Astrocyte (in vitro differentiated cells and primary cell): ENCODE measurements at places on chromosomes 7 and 10. TPM values are rescaled to one million over a fixed set of nuclear protein-coding genes. Genes with fewer than 3 reads are reported as not detected.
A peak's percentile ranks its signal among the peaks of the same experiment; 100 is the strongest.

PAX4 gene
- not detected in 2 replicates for total RNA-seq

UCN3 gene
- total RNA-seq = not detected in 2 replicates

DNA sequence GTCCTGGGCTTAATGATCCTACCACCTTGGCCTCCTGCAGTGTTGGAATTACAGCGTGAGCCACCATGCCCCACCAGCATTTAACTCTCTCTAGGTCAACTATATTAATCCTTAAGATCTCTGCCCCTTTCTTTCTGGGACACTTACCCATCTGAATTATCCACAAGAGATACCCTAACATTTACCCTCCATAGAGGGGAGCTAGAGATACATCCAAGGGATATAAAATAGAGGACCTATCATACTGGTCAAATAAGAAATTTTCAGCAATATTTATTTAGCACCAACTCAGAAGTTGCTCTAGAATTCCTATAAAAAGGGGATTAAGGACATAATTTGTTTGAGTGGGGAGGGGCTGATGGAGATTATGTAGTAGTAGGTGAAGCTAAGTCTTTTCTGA is 96.5 kb downstream of the OTUD1 start:
- DNase-seq = no peak
- no peaks in the 10 kb centered on the region for H3K36me3 ChIP-seq
- no peak overlapping the region for H3K4me3 ChIP-seq

C10orf67 gene
- 0.27 and 0.46 TPM in 2 replicates for total RNA-seq

DNA sequence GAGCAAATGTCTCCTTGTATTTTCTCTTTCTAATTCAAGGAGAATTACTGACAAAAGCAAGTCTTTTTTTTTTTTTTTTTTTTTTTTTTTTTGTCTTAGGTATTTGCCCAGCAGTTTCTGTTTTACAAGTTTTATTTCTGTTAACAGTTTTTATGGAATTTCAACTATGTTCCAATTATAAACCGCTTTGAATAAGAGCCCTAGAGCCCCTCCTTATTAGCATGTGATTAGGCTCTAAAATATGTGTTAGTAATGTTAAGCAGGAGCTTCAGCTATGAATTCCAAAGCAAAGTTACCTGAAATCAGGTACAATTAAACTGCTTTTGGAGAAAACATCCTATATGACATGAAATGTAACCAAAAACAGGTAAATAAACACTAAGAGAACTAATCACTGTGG is 997.0 kb upstream of the POT1 start:
- H3K36me3 ChIP-seq = no peaks in the 10 kb centered on the region
- DNase-seq = peak; percentile 4
- H3K4me1 ChIP-seq = no peaks in the 10 kb centered on the region
- H3K4me3 ChIP-seq = no peak overlapping the region
- H3K27ac ChIP-seq = no peak overlapping the region
- H3K27me3 ChIP-seq = no peaks in the 10 kb centered on the region

TRIL gene
- 0.45 and 0.72 TPM in 2 replicates for total RNA-seq

GLCCI1 gene
- 15.3 and 24.2 TPM in 2 replicates for total RNA-seq

- no peaks in the 10 kb centered on the region for H3K27me3 ChIP-seq
- H3K4me3 ChIP-seq = no peak overlapping the region
- no peak for DNase-seq
- peaks cover 59% of the 10 kb centered on the region for H3K4me1 ChIP-seq
- H3K36me3 ChIP-seq = no peaks in the 10 kb centered on the region
Observed at GRCh38 chr7:99105756-99106155, 38.2 kb downstream of the SMURF1 start.

GJD4 gene
- total RNA-seq = not detected in 2 replicates

- no peaks in the 10 kb centered on the region for H3K36me3 ChIP-seq
- no peaks in the 10 kb centered on the region for H3K27me3 ChIP-seq
- H3K27ac ChIP-seq = no peak overlapping the region
- no peak for DNase-seq
- no peak overlapping the region for H3K4me3 ChIP-seq
Observed at GRCh38 chr7:96244992-96245292, 77.0 kb downstream of the SLC25A13 start.

GRCh38 chr10:120738658-120739057 is 112.5 kb upstream of the WDR11 start:
- H3K27me3 ChIP-seq = peaks cover 7% of the 10 kb centered on the region
- no peak for DNase-seq
- no peaks in the 10 kb centered on the region for H3K36me3 ChIP-seq
- no peak overlapping the region for H3K27ac ChIP-seq
- no peak overlapping the region for H3K4me3 ChIP-seq

GRCh38 chr7:64562256-64562625 is 630 bp downstream of the ZNF680 start:
- no peaks in the 10 kb centered on the region for H3K27me3 ChIP-seq
- peak overlapping the region; percentile 96 for H3K4me3 ChIP-seq
- peaks cover 12% of the 10 kb centered on the region for H3K4me1 ChIP-seq
- peak; percentile 9 for DNase-seq
- H3K36me3 ChIP-seq = no peaks in the 10 kb centered on the region

LRGUK gene
- total RNA-seq = 0.43 and 0.64 TPM in 2 replicates

DNA sequence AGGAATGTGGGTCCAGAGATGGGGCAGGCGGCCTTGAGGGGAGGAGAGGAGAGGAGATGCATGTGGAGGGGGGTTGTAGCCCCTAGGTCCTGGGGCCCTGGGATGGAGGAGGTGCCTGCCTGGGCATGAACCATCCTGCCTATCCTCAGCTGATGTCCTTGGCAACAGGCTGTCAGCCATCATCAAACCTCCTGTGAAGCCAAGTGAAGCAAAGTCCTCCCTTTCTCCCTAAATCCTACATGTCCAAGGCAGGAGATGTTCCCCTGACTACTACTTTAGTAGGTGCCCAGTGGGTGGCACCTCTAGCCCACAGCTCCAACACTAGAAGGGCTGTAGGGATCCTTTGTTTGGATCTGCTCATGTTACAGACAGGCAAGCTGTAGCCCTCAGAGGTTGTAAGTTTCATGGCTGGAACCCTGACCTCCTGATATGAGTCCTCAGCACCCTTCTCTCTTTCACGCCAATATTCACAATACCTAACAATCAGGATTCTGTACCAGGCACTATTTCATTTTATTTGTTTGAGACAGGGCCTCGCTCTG is 66.6 kb upstream of the SYPL1 start:
- DNase-seq = peak; percentile 36
- peaks cover 2% of the 10 kb centered on the region for H3K4me1 ChIP-seq
- H3K27ac ChIP-seq = no peak overlapping the region
- H3K27me3 ChIP-seq = peaks cover 4% of the 10 kb centered on the region

GRCh38 chr7:50393547-50394252 is 56.5 kb downstream of the FIGNL1 start:
- H3K27me3 ChIP-seq = no peaks in the 10 kb centered on the region
- no peak overlapping the region for H3K4me3 ChIP-seq
- DNase-seq = no peak
- no peak overlapping the region for H3K27ac ChIP-seq

DNA sequence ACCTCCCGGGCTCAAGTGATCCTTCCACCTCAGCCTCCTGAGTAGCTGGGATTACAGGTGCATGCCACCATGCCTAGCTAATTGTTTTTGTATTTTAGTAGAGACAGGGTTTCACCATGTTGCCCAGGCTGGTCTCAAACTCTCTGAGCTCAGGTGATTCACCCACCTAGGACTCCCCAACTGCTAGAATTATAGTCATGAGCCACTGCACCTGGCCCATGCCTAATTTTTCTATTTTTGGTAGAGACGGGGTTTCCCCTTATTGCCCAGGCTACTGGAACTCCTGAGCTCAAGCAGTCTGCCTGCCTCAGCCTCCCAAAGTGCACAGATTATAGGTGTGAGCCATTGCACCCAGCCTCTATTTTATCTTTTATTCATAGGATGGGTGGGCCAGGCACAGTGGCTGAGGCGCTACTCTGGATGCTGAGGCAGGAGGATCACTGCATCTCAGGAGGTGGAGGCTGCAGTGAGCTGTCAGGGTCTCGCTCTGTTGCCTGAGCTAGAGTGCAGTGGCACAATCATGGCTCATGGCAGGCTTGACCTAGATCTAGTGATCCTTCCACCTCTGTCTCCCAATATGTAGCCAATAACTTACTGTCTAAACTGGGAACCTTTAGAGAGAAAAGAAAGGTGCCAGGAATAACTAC is 31.3 kb upstream of the STOX1 start:
- no peak overlapping the region for H3K4me3 ChIP-seq
- H3K36me3 ChIP-seq = peaks cover 14% of the 10 kb centered on the region
- DNase-seq = no peak
- no peaks in the 10 kb centered on the region for H3K4me1 ChIP-seq
- no peaks in the 10 kb centered on the region for H3K27me3 ChIP-seq
- no peak overlapping the region for H3K27ac ChIP-seq

GRCh38 chr7:122764902-122765301 is 62.2 kb upstream of the RNF148 start:
- no peaks in the 10 kb centered on the region for H3K36me3 ChIP-seq
- H3K4me3 ChIP-seq = no peak overlapping the region
- no peak for DNase-seq
- H3K27ac ChIP-seq = no peak overlapping the region
- H3K27me3 ChIP-seq = no peaks in the 10 kb centered on the region

- no peaks in the 10 kb centered on the region for H3K36me3 ChIP-seq
- H3K4me3 ChIP-seq = no peak overlapping the region
- no peaks in the 10 kb centered on the region for H3K4me1 ChIP-seq
- peaks cover 8% of the 10 kb centered on the region for H3K27me3 ChIP-seq
Observed at GRCh38 chr10:132851451-132851850, 65.5 kb upstream of the NKX6-2 start.

DNA sequence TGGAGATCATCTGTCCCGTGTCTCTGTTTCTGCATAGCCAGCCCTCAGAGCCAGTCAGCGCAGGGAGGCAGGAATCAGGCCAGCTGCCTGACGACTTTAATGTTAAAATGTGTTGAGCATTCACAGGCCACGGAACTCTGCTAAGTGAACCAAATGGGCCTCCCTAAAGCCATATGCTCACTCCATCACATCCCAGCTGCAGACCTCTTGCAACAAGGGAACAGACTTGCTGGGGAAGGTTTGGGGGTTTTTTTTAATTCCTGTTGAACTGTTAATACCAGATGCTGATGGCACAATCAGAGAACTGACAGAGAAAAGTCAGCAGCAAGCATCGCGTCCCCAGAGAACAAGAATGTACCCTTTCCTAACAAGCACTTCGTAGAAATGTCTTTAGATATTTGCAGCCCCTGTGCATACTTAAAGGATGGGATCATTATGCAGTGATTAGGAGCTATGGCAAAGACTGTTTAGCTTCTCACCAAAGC is 900.4 kb upstream of the AUTS2 start:
- H3K4me3 ChIP-seq = no peak overlapping the region
- peaks cover 25% of the 10 kb centered on the region for H3K4me1 ChIP-seq
- DNase-seq = peak; percentile 58
- no peaks in the 10 kb centered on the region for H3K27me3 ChIP-seq
- no peaks in the 10 kb centered on the region for H3K36me3 ChIP-seq

RARRES2 gene
- 19.4 and 21.7 TPM in 2 replicates for total RNA-seq

DNA sequence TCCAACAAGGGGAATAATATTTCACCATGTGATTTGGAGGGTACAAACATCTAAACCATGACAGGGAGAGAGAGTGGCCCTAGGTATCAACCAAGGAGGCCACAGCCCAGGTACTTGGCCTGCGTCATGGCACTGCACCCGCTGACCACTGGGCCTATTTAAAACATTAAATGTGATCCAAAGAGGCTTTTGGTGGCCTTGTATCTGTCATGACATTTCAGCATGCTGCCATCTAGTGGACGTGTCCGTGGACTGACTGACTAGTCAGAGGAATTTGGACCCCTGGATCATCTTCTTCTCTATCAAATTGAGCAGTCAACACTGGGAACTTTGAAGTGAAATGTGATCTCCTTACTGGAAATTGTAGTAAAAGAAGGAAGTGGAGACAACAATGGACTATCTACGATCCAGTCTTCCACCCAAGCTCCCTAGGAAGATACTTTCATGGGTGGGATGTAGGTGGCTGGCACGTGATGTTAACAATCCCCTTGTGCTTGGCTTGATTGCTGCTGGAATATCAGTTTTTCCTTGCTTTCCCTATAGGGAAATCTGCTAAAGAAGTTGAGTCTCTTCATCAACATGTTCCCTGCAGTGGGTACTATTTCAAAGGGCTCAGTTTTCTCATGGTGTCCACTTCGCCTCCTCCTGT is 24.6 kb upstream of the ITGA8 start:
- no peak overlapping the region for H3K27ac ChIP-seq
- H3K4me3 ChIP-seq = no peak overlapping the region
- H3K27me3 ChIP-seq = no peaks in the 10 kb centered on the region
- no peak for DNase-seq

IL6 gene
- total RNA-seq = 2.5 and 2.7 TPM in 2 replicates

GRCh38 chr10:99430116-99430450 is 341 bp downstream of the GOT1 start:
- no peaks in the 10 kb centered on the region for H3K27me3 ChIP-seq
- peaks cover 5% of the 10 kb centered on the region for H3K36me3 ChIP-seq
- peak overlapping the region; percentile 67 for H3K27ac ChIP-seq
- no peak for DNase-seq

NUTM2D gene
- total RNA-seq = 6.2 and 6.9 TPM in 2 replicates

PON1 gene
- 0.99 and 1.00 TPM in 2 replicates for total RNA-seq

- no peak overlapping the region for H3K27ac ChIP-seq
- H3K4me3 ChIP-seq = no peak overlapping the region
- no peaks in the 10 kb centered on the region for H3K36me3 ChIP-seq
- no peaks in the 10 kb centered on the region for H3K4me1 ChIP-seq
Observed at GRCh38 chr10:2972216-2972615, 95.1 kb upstream of the PFKP start.

- no peaks in the 10 kb centered on the region for H3K27me3 ChIP-seq
- H3K4me3 ChIP-seq = peak overlapping the region; percentile 79
- H3K27ac ChIP-seq = peak overlapping the region; percentile 77
- H3K4me1 ChIP-seq = peaks cover 9% of the 10 kb centered on the region
- DNase-seq = no peak
Observed at GRCh38 chr10:89644691-89644966, 413 bp downstream of the PANK1 start.

DNA sequence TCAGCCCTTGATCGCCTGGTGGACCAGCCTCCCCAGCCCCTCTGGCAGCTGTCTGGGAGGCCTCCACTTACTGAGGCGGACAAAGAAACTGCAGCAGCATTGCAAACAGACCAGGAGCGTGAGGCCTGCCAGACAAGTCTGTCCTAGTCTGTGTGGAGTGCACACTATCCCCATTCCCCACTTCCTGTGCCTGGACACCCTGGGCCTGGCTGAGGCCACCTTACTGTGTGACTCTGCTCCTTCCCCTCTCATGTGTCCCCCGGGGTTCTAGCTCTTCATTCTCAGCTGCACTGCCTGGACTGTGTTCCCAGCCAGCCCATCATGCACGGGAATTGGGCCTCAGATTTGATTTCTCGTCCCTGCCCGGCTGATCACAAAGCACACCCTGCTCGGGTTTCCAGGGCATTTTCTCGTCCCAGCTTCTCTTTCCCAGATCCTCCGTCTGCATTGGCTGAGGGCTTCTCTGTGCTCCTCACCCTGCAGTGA is 16.7 kb upstream of the C10orf90 start:
- H3K4me3 ChIP-seq = no peak overlapping the region
- H3K36me3 ChIP-seq = no peaks in the 10 kb centered on the region
- H3K4me1 ChIP-seq = peaks cover 20% of the 10 kb centered on the region
- no peak overlapping the region for H3K27ac ChIP-seq

DNA sequence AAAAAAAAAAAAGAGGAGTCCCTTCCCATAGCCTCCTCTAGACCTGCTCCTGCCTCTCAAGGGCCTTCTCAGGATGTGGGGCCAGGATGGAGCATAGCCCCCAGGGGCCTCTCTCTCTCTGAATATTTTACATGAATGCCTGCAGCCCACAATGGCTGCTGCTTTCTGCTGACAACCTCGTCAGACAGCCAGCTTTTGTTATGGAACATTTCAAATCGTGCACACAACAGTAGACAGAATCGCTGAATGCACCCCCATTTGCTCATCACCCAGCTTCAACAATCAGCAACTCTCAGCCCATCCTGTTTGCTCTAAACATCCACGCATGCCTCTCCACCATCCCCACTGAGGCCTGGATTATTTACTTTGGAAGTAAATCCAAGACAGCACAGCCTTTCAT is 5.4 kb downstream of the PLAC9 start:
- H3K4me1 ChIP-seq = peaks cover 12% of the 10 kb centered on the region
- no peak overlapping the region for H3K4me3 ChIP-seq
- H3K27me3 ChIP-seq = no peaks in the 10 kb centered on the region
